ENCODE measurements at places on chromosomes 3 and 15.

DNA sequence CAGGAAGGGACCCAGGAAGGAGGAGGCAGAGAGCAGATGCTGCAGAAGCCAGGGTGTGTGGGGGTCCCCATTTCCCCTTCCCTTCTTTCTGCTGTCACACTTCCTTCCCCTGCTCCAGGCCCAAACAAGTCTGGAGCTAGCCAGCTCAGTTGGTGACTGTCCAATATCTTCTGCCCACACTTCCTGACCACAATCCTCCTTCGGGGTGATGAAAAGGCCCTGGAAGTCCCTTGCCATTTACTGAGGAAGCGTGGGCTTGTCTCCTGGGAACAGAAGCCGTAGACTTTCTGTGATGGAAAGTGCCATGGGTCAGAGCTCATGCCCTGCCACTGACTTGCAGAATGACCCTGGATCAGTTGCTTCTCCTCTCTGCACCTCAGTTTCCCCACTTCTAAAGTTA, 39.0 kb downstream of the ANAPC13 start:
- DNase-seq: no peak

DNA sequence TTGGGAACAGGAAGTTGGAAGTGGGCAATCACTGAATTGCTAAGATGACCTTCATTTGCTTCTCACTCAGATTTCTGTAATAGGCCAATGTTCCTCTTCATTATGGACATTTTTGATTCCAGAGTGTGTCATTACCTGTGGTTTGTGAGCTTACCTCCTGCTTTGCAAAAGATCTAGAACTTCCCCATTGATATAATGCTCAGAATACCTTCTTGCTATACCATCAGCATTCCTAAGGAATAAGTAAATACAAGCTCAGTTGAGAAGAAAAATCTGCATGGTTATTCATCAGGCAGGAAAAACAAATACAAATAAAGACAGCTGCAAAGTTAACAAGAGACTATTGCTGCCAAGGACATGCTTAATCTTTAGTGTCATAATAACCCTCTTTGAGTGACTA, 5.6 kb upstream of the RPL14 start:
- no peak for DNase-seq

DNA sequence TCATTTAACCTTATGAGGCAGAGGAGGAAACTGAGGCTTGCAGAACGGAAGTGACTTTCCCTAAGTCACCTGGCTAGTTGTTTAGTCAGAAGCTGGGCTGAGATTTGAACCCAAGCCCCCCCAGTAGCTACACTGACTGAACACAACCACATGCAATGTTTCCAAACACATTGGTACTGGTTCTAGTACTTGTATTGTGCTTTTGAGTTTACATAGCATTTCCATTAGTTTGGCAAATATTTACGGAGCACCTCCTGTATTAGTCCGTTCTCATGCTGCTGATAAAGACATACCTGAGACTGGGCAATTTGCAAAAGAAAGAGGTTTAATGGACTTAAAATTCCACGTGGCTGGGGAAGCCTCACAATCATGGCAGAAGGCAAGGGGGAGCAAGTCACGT, 56.3 kb upstream of the ITGA11 start:
- DNase-seq: no peak

- no peak for DNase-seq
Observed at GRCh38 chr15:29952225-29952624, 130.0 kb upstream of the TJP1 start.

DNA sequence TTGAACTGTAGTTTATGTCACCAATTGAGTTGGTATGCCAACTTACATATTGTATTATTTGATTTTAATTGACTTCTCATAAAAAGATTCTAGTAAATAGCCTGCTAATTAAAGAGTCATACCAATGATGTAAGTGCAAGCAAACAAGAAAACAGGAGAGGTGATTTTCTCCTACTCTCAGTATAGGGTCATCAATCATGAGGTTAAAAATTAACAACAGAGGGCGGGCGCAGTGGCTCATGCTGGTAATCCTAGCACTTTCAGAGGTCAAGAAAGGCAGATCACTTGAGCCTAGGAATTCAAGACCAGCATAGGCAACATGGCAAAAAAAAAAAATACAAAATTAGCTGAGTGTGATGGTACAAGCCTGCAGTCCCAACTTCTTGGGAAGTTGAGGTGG, 108.7 kb downstream of the MYO9A start:
- DNase-seq: no peak

DNA sequence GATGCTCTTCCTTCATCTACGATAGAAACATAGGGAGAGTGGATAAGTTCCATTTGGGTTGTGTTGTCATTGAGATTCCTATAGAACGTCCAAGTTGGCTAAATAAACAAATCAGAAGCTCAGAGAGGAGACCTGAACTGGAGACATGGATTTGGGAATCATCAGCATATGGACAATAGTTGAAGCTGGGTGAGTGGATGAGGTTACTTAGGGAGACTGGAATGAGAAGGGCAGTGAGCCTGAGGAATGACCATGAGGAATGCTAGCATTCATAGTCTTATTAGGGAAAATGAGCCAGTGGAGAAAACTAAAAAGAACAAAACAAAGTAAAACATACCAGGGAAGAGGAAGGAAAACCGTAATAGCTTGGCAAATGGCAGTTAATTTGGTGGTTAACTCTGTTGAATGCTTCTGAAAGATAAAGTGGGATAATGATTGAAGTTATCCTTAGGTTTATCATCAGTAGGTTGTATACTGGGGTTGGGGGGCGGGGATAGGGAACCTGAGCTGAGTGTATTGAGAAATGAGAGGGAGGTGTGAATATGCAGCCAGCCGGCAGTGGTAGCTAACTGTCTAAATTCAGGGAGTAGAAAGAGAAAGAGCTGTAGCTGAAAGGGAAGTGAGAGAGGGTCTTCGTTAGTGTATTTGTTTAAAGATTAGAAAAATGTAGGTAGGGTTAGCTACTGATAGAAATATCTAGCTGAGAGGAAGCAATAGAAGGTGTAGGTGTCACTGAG, 74.6 kb downstream of the ARHGEF26 start:
- DNase-seq: no peak

- DNase-seq: no peak
Observed at GRCh38 chr15:92714077-92714476, 58.5 kb upstream of the FAM174B start.

- no peak for DNase-seq
Observed at GRCh38 chr3:137131081-137131480, 173.3 kb downstream of the IL20RB start.

DNA sequence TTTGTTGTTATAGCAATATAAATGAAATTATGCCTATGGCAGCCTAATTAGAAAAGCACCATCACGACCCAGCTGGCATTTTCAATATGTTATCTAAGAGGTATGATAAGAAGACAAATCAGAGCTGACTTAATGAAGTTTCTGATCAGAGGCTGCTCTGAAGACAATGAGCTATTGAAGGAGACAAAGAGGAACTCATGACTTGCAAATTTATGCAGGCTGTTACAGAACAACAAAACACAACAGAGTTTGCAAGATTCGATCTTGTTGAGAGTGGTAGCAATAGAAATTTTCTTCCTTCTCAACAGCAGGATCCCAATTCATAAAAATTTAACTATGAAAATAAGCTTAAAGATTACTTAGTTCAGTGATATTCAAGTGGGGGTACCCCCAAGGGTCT, 7.7 kb downstream of the CCDC54 start:
- DNase-seq: no peak

Measured in amniotic stem cell (primary cell).